ENCODE measurements at places on chromosomes 2 and 18.

- DNase-seq = peak; percentile 71
Measured at GRCh38 chr2:174607989-174608865, 10.6 kb upstream of the WIPF1 start.

DNA sequence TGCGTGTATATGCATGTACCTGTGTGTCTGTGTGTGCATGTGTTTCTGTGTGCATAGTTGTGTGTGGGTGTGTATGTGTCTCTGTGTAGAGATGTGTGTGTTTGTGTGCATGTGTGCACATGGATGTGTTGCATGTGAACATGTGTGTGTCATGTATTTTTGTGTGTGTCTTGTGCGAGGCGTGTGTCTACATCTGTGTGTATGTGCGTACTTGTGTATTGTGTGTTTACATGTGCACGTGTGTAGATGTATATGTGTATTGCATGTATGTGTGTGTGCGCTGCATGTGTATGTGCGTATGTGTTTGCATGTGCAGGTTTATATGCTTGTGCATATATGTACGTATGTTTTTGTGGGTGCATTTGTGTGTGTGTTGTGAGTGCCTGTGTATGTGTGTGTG, 735.2 kb downstream of the GALR1 start:
- no peak for DNase-seq

- DNase-seq = no peak
Measured at GRCh38 chr2:159811232-159811631, 13.2 kb upstream of the CD302 start.

GRCh38 chr2:235461763-235462414, 32.0 kb upstream of the AGAP1 start:
- DNase-seq = no peak

DNA sequence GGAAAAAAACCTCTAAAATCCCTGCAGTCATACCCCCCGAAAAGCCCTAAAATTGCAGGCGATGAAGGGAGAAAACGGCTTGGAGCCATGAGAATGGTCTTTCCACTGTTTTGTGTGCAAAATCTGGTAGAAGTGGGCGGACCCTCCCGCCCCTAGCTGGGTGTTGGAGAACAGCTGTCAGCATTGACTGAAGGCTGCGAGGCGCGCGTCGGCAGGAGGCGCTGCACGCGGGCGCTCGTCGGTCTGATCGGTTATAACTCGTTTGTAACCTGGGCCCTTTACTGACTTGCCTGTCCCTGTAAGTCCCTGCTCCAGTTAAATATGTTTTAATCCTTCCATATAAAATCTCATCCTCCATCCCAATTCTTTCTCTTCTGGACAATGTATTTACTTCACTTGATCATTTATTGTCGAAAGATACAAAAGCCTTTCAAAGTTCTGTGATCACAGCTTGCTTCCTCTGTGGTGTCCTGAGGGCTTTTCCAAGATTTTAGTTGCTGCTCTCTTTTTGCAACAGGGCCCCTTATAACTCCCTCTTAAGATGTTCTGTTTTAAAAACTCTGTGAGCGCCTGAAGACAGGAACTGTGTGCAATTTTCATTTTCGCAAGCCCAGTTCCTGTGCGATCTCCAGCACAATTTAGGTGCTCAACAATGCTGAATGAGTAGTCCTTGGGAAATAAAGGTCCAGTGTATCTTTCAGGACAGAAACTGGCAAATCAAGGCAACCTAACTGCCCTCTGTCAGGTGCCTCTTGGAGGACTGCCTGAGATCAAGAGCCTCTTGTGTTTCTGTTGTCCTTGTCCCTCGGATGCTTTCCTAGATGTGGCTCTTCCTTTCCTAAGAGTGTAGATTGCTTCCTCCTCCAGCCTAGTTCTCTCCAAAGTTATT, 918 bp upstream of the HNRNPLL start:
- DNase-seq = peak; percentile 85
